ENCODE measurements at places on chromosomes 3 and 15. TPM values are rescaled to one million over a fixed set of nuclear protein-coding genes. Genes with fewer than 3 reads are reported as not detected.

The CLRN1 gene
- total RNA-seq: not detected

The GOLGA8N gene
- total RNA-seq: 14.7 TPM

The TMEM40 gene
- total RNA-seq: not detected

The PLCB2 gene
- total RNA-seq: 37.2 TPM

The PRSS50 gene
- 0.35 TPM for total RNA-seq

The SAMMSON gene
- total RNA-seq: 0.98 TPM

The SPATA12 gene
- not detected for total RNA-seq

GRCh38 chr3:9214185-9214584 lies 35.3 kb downstream of the SRGAP3 start:
- no peak overlapping the region for H3K27ac ChIP-seq
- H3K36me3 ChIP-seq: no peaks in the 10 kb centered on the region
- no peaks in the 10 kb centered on the region for H3K4me1 ChIP-seq

GRCh38 chr3:183161552-183162336 lies 790 bp downstream of the LAMP3 start:
- H3K4me1 ChIP-seq: peaks cover 6% of the 10 kb centered on the region
- H3K27ac ChIP-seq: no peak overlapping the region
- DNase-seq: peak; percentile 70
- peaks cover 6% of the 10 kb centered on the region for H3K27me3 ChIP-seq
- no peaks in the 10 kb centered on the region for H3K36me3 ChIP-seq

DNA sequence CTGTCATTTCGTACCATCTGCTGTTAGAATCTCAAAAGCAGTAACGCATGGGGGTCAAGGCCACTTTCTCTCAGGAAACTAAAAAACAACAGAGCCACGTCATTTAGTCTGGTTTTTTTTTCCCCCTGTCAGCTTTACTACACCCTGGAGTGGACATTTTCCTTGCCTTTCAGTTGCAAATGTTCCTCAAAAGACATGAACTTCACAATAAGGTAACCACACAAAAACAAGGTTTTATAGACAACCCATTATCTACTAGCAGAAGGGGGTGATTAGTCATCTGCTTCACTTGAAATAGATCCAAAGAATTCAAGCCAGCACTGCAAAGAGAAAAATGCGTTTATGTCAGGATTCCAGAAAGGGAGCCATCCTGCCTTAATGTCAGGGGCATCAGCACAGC lies 171.8 kb upstream of the CDIN1 start:
- H3K27ac ChIP-seq: no peak overlapping the region
- no peaks in the 10 kb centered on the region for H3K27me3 ChIP-seq
- no peaks in the 10 kb centered on the region for H3K4me1 ChIP-seq
- H3K36me3 ChIP-seq: no peaks in the 10 kb centered on the region
- H3K4me3 ChIP-seq: no peak overlapping the region

DNA sequence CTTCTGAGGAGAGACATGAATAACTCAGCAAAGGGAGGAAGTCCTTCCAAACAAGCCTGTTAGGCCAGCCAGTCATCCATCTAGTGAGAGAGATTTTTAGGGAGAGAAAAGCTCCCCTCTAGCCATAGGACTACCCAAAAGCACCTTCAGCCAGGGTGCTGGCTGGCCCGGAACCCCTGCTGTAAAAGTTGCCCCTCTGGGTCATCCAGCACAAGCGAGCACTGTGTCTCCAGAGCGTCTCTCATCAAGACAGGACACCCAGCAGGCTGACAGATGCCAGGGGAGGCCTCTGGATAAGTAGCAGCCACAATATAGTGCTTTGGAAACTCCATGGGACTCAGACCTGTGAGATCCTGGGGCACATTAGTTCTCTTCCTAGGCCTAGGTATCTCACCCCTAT lies 24.5 kb downstream of the ANXA2 start:
- DNase-seq: no peak
- H3K27me3 ChIP-seq: no peaks in the 10 kb centered on the region
- no peak overlapping the region for H3K27ac ChIP-seq
- no peak overlapping the region for H3K4me3 ChIP-seq

DNA sequence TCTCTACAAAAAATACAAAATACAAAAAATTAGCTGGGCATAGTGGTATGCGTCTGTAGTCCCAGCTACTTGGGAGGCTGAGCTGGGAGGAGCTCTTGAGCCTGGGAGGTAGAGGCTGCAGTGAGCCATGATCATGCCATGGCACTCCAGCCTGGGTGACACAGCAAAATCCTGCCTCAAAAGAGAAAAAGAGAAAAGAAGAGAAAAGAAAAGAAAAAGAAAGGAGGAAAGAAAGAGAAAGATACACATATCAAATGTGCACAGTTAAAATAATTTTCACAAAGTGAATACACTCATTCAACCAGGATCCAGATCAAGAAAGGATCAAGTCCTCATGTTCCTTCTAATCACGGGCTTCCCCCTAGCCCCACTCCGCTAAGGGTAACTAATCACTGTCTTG lies 5.8 kb upstream of the C15orf61 start:
- H3K27ac ChIP-seq: no peak overlapping the region
- no peaks in the 10 kb centered on the region for H3K4me1 ChIP-seq
- H3K36me3 ChIP-seq: no peaks in the 10 kb centered on the region
- DNase-seq: no peak
- no peak overlapping the region for H3K4me3 ChIP-seq
- no peaks in the 10 kb centered on the region for H3K27me3 ChIP-seq

DNA sequence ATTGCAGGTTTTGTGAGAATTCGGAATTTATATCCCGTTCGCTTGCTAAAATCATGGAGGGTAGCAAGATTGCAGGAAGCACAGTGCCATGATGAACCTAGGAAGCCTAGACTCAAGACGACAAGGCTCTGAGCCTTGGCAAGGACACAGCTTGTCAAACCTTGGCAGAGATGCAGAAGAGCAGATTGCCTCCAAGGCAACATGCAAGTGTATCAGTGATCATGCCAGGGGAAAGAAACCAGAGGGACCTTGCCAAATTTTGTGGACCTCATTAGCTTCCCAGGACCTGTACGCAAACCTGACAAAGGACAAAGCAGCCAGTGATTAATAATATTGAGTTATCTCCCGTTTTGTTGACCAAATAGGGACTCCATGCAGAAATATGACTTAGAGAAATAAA lies 159.7 kb downstream of the GOLIM4 start:
- H3K27me3 ChIP-seq: no peaks in the 10 kb centered on the region
- no peak for DNase-seq
- H3K4me3 ChIP-seq: no peak overlapping the region
- no peak overlapping the region for H3K27ac ChIP-seq
- no peaks in the 10 kb centered on the region for H3K4me1 ChIP-seq

- H3K4me1 ChIP-seq: no peaks in the 10 kb centered on the region
- H3K36me3 ChIP-seq: no peaks in the 10 kb centered on the region
- no peak for DNase-seq
- H3K27me3 ChIP-seq: no peaks in the 10 kb centered on the region
- no peak overlapping the region for H3K27ac ChIP-seq
Measured at GRCh38 chr15:26298010-26298658, 435.0 kb upstream of the ATP10A start.

DNA sequence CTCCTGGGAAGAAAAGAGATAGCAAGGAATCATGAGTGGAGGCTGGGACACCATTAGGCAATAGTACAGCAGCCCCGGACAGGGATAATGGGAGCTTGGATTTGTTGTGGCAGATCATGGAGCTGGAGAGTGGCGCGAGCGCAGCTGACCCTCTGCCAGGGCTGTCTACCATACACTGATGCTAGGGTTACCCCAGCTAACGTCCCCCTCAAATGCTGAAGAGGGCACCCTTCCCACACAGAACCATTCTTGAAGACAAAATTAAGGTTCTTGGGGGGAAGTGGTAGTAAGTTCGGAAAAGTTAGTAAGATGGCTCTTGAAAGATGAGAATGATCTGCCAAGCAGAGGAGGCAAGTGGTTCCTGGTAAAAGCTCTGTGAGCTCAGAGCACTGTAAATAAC lies 61.1 kb downstream of the ST3GAL6 start:
- DNase-seq: no peak
- no peaks in the 10 kb centered on the region for H3K36me3 ChIP-seq
- H3K4me1 ChIP-seq: no peaks in the 10 kb centered on the region
- H3K4me3 ChIP-seq: no peak overlapping the region
- H3K27me3 ChIP-seq: no peaks in the 10 kb centered on the region
- H3K27ac ChIP-seq: no peak overlapping the region

DNA sequence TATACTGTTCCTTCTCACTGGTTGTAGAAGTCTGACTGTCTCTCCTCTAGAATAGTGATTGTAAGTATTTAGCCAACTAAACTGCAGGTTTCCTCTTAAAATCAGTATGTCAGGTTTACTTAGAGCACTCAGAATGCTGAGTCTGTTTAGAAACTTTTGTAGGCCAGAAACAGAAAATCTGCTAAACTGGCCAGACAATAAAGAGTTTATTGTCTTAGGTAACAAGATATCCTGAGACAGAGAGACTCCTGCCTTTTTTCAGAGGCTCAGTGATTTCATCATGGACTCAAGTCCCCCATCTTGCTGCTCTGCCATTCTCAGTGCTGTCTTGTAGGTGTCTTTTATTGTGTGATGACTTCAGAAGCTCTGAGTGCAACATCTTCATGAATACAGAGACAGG lies 279.0 kb downstream of the MFSD1 start:
- H3K27me3 ChIP-seq: no peaks in the 10 kb centered on the region
- H3K4me1 ChIP-seq: no peaks in the 10 kb centered on the region
- H3K36me3 ChIP-seq: no peaks in the 10 kb centered on the region
- no peak overlapping the region for H3K27ac ChIP-seq
- H3K4me3 ChIP-seq: no peak overlapping the region
- DNase-seq: no peak

GRCh38 chr3:195441476-195441991 lies 1.3 kb downstream of the ACAP2 start:
- peaks cover 5% of the 10 kb centered on the region for H3K4me1 ChIP-seq
- no peak for DNase-seq
- H3K4me3 ChIP-seq: peak overlapping the region; percentile 54
- H3K27me3 ChIP-seq: no peaks in the 10 kb centered on the region

GRCh38 chr3:189593581-189593980 lies 37.6 kb upstream of the TP63 start:
- no peak overlapping the region for H3K4me3 ChIP-seq
- DNase-seq: no peak
- no peaks in the 10 kb centered on the region for H3K36me3 ChIP-seq
- no peak overlapping the region for H3K27ac ChIP-seq
- no peaks in the 10 kb centered on the region for H3K4me1 ChIP-seq
- H3K27me3 ChIP-seq: no peaks in the 10 kb centered on the region

DNA sequence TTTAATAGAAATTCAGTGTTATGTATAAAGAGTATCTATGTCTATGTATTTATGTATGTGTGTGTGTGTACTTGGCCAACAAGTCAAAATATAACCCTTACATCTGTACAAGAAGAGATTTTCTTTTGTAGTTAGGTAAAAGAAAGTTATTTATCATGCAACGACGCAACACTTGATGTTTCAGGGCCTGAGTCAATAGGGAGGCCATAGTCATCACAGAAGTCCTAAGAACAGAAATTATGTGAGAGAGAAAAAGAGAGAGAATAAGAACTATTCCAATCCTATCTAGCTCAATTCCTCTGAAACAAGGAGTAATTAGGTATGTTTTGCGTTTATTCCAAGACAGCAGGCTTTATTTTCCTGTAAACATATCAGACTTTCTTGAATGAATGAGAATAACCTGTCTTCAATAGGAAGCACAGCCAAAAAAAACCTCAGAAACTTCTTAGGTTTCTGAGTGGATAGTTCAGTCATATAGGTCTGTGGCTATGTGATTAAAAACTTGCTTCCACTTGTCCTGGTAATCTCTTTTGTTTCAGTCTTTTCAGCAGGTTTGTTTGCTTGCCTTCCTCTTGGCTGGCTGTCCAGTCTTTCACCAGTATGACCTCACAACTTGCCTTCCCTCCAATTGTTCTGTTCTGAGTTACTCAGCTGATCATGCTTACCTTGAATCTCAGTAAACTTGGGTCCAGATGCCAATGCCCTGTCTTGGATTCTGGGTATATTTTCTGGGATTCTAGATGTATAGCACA lies 382.4 kb upstream of the GBE1 start:
- no peak overlapping the region for H3K27ac ChIP-seq
- no peak for DNase-seq
- H3K4me1 ChIP-seq: no peaks in the 10 kb centered on the region
- no peaks in the 10 kb centered on the region for H3K27me3 ChIP-seq
- no peak overlapping the region for H3K4me3 ChIP-seq

DNA sequence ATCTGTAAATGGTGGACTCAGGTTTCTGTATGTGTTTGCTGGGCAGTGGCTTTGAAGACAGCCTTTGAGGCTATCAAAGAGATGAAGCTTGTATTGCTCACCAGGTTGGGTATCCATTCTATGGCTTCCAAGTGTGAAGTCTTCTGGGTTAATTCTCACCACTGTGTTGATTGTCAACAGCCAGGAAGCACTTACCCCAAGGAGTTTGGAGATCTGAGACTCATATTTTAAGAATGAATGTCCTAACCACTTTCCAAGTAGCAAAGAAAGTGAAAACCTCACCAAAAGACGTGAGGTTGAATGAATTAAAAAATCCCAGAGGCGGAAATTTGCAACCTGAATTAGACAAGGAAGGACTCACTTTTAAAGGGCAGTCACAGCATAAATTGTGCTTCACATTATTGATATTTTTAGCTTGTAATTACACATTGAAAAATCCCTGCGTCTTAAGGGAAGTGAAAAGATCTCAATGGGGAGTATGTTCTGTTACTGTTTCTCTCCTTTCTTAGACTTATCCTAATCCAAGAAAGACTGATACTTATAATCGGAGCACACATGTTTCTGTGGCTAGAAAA lies 304.0 kb upstream of the TPRG1 start:
- H3K4me3 ChIP-seq: no peak overlapping the region
- H3K4me1 ChIP-seq: no peaks in the 10 kb centered on the region
- DNase-seq: no peak
- H3K27me3 ChIP-seq: no peaks in the 10 kb centered on the region

DNA sequence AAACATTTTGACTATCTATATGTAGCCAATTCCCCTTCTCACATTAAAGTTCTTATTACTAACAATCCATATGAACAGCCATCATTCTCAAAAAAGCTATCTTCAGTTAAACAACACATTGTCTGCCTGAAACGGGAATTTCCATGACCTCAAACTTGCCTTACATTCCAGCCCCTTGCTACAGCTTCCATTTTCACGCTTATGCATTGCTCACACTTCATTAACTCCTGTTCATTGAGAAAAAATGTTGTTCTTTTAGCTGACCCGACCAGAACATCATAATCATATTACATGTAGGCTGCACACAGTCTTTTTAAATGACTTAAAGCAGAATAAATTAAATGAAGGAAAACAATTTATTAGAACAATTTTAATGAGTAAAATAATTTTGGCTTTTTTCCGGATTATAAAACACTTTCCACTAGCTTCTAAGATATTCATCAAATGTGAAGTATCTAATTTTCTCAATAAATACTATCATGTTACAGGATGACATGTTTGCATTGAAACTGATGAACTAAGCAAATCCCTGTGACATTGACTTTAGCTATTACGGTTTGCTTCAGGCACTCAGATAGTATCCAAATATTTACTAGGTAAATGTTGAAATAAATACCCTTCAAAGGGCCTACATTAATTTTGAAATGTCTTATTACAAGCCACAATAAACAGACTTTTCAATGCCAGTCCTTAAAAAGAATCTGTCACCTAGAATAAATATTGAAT lies 49.9 kb downstream of the P3H2 start:
- no peaks in the 10 kb centered on the region for H3K27me3 ChIP-seq
- peaks cover 21% of the 10 kb centered on the region for H3K4me1 ChIP-seq
- H3K4me3 ChIP-seq: no peak overlapping the region
- no peak overlapping the region for H3K27ac ChIP-seq
- H3K36me3 ChIP-seq: no peaks in the 10 kb centered on the region

Data from kidney (tissue), 22 donors.